ENCODE measurements at places on chromosomes 3 and 15.

DNA sequence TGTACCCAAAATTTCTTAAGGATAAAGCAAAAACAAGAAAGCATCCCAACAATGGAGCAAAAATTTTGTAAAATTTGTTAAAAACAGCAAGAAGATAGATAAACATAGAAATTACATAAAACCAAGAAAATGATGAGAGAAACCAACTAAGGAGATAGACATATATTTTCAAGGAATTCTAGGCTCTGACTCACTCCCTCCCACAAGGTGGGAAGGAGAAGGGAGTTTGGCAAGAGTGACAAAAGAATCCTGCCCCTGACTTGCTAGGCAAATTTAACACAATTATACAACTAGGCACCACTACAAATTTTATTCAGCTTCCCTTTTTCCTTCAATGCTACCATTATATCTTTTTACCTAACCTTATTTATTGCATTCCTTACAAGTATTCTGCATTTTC lies 70.9 kb downstream of the MYO9A start:
- no peak for DNase-seq

- no peak for DNase-seq
These were observed 217.7 kb downstream of the ABHD5 start for GRCh38 chr3:43908456-43908855.

GRCh38 chr15:60933900-60934885 lies 294.9 kb downstream of the RORA start:
- no peak for DNase-seq

GRCh38 chr3:176939022-176939817 lies 258.1 kb downstream of the TBL1XR1 start:
- no peak for DNase-seq

- DNase-seq = no peak
These were observed 42.3 kb downstream of the RGMA start for GRCh38 chr15:93046721-93047120.

DNA sequence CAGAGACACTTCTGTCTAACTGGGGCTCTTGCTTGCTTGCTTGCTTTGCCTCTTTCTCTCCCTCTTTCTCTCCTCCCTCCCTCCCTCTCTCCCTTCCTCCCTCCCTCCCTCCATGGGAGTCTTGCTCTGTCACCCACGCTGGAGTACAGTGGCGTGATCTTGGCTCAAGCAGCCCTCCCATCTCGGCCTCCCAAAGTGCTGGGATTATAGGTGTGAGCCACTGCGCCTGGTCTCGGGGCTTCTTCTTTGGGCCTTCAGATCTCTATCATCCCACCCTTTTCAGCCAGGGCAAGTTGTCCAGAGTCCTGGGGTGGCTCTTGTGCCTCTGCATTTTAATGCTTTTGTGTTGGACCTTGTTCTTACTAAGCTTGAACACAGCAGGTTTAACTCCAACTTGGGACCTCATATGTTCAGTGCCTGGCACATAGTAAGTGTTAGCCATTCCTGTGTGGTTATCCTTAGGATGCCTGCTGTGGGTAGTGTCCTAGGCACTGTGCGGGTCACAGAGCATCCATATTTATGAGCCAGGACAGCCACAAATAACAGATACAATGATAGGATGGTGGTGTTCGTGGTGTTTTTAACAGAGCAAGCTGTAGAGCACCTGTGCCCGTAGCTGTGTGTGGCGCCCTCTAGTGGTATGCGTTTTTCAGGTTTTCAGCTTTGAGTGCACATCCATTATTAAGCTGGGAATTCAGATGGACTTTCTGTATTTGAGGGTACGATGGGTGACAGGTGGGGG lies 75.1 kb downstream of the CCK start:
- peak; percentile 28 for DNase-seq

DNA sequence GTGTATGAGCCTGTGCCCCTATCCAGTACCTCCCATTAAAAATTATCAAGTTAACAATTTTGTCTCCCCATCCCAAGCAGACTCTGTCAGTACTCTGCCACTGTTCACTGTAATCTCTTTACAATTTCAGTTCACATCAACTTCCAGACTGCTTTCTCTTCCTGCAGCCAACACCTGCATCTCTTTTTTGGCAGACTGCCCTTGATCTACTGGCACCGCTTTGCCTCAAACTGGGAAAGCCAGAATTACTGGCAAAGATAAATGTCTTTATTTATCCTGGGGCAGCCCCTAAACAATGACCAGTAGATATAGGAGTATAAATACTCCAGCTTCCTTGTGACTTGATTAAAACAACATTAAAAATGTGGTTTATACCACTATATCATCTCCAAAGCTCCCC lies 494.1 kb downstream of the ZNF385D start:
- no peak for DNase-seq

DNA sequence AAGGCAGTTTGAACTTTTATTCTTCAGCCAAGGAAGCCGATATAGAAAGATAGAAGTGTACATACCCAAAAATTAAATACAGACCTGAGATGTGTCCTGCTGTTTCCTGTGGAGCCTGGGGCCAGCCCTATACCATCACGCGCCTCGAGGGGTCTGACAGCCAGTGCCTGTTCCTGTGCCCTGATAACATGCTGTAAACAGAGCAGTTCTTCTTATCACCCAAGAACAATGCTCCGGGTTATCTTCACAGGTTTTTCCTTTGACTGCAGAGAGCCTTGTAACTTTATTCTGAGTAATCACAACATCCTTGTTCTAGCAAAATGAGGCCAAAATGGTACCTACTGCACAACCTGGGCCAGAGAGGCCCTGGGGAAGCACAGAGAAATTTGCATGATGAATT lies 289.7 kb upstream of the CHRM5 start:
- no peak for DNase-seq

DNA sequence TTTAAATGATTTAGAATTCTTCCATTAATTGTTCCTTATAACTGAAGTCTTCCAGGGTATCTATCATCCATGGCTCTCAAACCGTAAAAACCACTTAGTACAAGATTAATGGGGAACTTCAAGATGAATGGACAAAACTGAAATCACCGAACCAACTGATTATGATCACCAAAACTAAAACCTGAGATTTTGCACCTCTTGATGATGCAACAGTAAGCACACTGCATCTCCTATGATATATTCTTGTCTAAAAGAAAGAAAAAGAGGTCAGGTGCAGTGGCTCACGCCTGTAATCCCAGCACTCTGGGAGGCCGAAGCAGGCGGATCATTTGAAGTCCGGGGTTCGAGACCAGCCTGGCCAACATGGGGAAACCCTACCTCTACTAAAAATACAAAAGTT lies 3.6 kb upstream of the ISY1 start:
- DNase-seq = no peak

DNA sequence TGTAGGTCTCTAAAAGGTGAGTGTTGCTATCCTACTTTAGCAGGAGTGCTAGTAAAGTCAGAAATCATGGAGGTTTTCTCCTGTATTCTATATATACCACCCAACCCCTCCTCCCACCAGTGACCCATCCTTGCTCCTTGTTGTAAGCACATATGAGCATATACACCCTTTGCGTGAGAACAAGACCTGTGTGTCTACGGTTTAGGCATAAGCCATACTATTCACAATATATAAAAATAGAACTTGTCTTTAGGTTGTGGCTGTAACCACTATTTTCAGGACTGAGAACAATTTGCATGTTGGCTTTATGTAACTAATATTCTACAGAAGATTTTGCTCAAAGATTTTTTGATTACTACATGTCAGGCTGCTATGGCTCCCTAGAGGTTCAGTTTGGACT lies 59.1 kb upstream of the TOP2B start:
- no peak for DNase-seq

DNA sequence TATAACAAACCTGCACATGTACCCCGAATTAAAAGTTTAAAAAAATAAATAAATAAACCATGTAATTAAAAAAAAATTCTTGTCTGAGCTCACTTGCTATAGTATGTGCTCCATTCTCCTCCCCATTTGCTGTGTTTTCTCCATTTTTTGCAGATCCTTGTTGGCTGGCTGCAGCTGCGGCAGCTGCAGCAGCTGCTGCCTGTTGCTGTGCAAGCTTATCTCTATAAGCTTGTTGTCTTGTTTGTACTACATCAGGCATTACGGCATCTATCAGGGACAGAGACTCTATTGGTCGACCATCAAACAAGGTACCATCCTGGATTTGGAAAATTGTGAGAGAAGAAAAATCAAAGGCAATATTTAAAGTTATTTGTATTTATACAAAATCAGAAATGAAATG lies 145.9 kb downstream of the TBL1XR1 start:
- DNase-seq = no peak

DNA sequence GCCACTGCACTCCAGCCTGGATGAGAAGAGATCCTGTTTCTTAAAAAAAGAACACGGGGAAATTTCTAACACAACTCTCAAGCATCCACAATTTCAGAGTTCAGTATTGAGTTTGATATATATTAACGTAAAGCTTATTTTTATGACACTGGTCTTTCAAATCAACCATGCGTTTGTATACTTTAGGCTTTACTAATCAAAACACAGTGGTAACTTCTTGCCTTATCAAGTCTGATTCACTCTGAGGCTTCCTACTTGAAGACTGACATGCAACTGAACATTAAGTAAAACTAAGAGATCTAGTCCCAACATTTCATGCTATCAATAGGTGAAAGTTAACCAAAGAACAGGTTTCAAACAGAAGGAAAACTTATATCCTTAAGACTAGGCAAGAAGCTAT lies 46.7 kb downstream of the PRTG start:
- no peak for DNase-seq

GRCh38 chr15:92324101-92324963 lies 69.3 kb upstream of the ST8SIA2 start:
- no peak for DNase-seq

- DNase-seq = no peak
These were observed 882.0 kb downstream of the AGBL1 start for GRCh38 chr15:86961669-86962068.

DNA sequence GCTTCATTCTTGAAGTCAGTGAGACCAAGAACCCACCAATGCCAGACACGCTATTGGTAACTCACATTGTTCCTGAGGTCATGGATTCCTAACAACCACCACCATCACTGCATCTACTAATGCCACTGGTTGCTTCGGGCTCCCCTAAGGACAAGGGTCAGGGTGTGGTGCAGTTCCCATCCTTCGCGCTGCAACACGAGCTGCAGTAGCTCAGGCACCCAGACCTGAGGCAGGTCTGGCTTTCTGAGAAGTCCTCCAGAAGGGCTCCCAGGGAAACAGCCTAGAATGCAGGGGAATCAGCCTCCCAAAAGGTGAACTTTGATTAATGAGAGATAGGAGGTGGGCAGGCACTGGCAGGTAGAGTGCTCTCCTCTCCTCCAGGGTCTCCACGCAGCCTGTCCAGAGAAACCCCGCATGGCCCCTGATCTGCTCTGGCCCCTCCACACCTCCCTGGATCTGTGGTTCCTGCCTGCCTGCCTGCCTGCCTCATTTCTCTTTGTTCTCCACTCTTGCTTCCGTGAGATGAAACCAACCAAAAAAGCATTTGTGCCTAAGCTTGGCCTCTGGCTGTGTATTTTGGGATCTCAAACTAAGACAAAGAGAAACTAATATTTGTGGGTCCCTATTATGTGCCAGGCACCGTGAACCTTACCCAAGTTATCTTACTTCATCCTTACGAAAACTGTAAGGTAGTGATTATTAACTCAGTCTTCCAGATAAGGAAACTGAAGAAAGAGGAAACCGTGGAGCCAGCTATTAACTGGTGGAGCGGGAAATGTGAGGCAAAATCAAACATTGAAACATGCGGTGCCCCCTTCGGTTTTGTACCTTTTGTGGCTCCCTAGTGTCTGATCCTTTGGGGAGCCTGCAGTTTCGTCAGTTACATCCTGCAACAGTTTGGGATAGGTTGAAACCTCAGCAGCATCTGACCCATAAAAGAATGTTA lies 43.9 kb upstream of the USP3 start:
- DNase-seq = no peak

DNA sequence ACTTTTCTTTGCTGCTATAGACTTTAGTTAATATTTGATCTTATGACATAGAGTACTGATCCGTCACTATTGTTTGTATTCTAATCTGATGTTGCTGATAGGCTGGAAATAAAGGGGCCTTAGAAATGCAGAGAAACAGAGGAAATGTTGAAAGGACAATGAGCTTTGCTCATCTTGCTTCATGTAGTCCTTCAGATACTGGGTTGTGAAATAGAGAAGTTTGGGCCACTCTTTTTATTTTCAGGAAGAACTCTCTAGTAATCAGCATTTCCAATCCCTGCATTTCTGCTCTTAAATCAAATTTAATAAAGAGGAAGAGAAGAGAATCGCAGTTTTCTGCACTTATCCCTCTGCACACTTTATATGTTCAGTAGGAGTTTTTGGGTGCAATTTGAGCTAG lies 192.8 kb upstream of the THBS1 start:
- no peak for DNase-seq

DNA sequence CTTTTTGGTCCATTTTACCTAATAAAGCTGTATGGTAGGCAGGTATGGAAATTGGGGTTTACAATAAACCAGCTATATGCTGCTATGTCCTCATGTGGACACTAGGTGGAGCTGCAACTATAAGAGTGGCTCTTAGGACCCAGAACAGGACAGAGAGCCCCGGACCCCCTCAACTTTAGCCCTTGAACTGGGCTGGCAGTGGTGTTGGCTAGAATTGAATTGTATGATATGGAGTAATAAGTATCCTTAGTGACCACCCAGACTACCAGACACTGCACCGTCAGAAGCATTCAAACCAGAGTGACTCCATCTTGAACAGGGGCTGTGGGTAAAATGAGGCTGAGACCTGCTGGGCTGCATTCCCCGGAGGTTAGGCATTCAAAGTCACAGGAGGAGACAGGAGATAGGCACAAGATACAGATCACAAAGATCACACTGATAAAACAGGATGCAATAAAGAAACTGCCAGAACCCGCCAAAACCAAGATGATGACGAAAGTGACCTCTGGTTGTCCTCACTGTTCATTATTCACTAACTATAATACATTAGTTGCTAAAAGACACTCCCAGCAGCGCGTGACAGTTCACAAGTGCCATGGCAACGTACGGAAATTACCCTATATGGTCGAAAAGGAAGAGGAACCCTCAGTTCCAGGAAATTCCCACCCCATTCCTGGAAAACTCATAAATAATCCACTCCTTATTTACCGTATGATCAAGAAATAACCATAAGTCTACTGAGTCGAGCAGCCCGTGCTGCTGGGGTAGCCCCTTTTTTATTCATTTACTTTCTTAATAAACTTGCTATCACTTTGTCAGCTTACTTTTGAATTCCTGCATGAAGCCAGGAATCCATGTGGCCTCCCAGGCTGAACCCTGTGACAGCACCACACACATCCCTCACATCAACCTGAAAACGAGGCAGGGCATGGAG lies 68.7 kb upstream of the BLM start:
- DNase-seq = peak; percentile 48

GRCh38 chr15:93415576-93415975 lies 326.6 kb upstream of the RGMA start:
- DNase-seq = no peak

- DNase-seq = no peak
These were observed 23.1 kb upstream of the MCCC1 start for GRCh38 chr3:183122257-183122932.
